ENCODE measurements at places on chromosomes 4 and X.

DNA sequence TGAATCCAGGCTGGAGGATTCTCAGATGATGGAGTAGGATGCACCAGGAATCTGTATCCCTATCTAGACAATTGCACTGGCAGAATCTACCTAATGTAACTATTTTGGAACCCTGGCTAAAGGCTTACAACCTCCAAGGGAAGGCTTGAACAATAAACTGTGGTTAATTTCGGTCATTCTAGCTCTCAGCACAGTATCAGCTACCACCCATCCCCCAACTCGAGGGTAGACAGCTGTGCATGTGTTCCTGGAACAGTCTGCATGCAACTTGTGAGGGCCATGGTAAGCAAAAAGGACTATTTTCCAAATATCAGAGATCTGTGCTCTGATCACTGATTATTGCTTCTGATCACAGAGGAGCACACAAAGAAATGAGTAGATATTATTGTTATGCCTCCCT is 34.0 kb downstream of the ELF2 start:
- no peak for DNase-seq

DNA sequence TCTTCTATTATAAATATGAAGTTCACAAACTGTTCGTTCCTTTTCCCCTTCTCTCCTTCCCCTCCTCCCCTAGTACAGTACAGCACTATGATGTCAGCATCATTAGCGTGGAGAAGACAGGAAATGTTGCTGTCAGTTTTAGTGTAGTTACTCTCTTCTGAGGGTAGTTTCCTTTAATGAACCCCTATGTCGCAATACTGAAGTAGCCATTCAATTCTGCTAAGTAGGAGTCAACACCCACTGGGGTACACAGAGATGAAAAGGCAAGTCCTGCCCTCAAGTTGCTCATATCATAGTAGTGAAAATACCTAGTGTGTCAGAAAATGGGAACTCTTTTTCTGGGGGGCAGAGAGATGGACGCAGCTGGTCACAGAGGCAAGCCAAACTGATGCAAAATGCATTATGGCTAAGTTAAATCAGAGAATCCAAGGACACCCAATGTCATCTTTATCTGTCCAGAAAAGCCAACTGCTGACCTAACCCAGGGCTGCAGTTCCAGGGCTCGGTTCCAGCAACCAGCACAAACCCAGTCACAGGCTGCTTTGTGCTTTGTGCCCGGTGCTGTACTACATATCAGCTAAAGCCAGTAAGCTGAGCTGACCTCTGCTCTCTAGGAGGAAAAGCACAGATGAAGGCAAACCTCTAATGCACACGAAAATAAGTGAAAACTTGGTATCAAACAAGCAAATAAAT is 31.5 kb downstream of the GRIA3 start:
- no peak for DNase-seq

GRCh38 chr4:152525878-152526277 is 10.0 kb downstream of the FBXW7 start:
- DNase-seq: no peak

GRCh38 chrX:119398974-119399771 is at the start of gene SLC25A43:
TSS of gene SLC25A43 (plus strand) at chrX:119399336. CDS start at chrX:119399404, 68 bp downstream.
- no peak for DNase-seq

DNA sequence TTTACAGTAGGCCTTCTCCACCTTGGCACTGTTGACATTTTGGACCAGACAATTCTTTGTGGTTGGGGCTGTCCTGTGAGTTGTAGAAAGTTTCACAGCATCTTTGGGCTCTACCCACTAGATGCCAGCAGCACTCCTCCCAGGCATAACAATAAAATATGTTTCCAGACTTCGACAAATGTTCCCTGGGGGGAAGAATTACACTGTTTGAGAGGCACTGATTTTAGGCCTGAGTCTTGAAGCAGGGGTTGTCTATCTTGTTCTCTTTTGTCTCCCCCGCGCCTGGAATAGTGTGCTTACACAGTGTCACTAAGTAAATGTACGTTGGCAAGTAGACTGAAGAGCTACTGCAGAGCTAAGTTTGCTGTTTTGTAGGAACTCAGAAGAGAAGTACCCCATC is 254.4 kb upstream of the BOD1L1 start:
- no peak for DNase-seq

DNA sequence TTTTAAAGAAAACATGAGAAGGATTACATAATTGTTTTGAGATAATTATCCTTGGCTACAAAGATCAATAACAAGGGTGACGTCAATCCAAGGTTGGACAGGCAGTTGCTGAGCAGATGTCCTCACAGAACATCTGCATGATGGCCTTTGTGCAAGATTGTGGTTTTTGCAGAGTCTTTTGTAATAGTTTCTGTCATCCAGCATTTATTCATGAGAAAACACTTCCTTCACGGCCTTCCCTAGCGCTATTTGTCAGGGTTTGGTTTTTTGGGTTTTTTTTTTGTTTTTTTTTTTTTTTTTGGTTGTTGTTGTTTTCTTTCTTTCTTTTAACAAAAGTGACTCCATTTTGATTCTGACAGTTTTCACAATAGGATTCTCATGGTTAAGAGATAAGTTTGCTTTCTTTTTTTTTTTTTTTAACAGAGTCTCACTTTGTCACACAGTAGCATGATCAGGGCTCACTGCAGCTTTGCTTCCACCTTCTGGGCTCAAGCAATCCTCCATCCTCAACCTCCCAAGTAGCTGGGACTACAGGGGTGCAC is 31.5 kb upstream of the ELF2 start:
- no peak for DNase-seq

- DNase-seq: no peak
Measured at GRCh38 chrX:154000051-154000450, 19.7 kb downstream of the IRAK1 start.

- DNase-seq: no peak
Measured at GRCh38 chrX:15834053-15834452, 20.6 kb downstream of the AP1S2 start.

DNA sequence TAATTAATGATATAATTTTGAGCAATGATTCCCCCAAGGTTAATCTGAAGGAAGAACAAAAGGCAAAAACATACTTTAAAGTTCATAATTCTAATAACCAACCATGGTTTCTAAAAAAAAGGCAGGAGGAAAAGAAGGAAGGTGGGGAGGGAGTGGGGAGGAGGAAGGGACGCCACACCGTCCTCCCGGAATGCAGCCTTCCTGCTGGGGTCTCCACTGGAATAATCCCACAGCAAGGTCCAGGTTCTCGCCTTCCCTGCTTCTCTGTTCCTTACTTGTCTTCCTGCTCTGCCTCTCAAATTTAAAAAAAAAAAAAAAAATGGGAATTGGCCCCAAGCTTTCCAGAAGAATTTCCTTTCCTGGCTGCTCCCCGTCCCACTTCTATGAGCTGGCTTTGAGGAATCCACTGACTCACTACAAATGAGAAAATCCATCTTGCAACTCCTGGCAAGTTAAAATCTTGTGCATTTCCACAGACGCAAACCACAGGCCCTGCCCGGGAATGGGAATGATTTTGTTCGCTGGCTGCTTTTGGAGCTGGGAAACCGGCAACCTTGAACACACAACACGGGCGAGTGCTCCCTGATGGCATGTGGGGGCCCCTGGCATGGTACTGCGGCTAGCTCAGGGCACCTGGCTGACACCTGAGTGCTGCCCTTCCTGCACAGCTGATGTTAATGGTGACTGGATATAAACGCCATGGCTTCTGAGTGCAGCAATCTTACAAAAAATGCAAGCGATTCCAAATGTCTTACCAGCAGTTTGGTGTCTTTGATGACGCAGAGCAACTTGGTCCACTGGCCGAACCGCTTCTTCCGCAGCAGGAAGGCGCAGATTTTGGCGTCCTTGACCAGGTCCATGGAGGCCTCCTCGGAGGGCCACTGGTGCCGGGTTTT is 97.0 kb downstream of the AFAP1 start:
- DNase-seq: no peak

- no peak for DNase-seq
Measured at GRCh38 chrX:143455046-143455445, 62.2 kb downstream of the SPANXN3 start.

- no peak for DNase-seq
Measured at GRCh38 chrX:131577413-131577812, 33.5 kb downstream of the OR13H1 start.

GRCh38 chr4:149183638-149184037 is 632.0 kb downstream of the IQCM start:
- no peak for DNase-seq

GRCh38 chr4:145920205-145920604 is 18.4 kb downstream of the ZNF827 start:
- DNase-seq: no peak

GRCh38 chr4:785332-786073 is 40.4 kb downstream of the CPLX1 start:
- no peak for DNase-seq

DNA sequence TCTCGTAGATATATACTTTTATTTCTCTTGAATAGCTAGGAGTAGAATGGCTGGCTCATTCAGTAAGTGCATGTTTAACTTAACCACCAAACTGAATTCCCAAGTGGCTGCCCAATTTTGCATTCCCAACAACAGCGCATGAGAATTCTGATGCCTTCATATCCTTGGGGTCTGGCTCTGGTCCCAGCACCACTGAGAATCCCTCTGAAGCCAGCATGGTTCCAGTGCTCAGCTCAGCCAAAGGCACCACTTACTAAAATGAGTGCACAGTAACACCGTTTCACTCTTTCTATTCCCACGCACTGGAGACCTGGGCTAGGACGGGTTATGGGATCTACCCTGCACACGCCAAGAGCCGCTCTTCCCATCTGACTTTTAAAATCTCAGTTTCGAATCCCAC is 60.4 kb downstream of the CASP3 start:
- DNase-seq: no peak

- no peak for DNase-seq
Measured at GRCh38 chrX:37783305-37783704, 3.4 kb downstream of the CYBB start.

DNA sequence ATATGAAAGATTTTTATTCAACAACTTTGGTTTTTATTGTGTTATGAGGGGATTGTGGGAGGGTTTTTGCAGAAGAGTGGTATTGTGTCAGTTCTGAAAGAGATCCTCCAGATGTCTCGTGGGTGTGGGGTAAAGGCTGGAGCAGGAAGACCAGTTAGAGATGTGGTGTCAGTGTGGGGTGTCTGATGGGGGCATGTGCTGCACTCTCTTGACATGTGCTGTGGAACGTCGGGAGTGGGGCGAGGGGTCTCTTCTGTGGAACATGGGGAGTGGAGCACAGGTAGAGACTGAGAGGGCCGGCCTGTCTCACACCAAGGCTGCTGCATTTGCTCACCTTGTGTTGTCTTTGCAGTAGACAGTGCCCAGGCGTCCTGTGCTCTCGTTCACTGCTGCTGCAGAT is 37.6 kb downstream of the FAM193A start:
- DNase-seq: no peak

DNA sequence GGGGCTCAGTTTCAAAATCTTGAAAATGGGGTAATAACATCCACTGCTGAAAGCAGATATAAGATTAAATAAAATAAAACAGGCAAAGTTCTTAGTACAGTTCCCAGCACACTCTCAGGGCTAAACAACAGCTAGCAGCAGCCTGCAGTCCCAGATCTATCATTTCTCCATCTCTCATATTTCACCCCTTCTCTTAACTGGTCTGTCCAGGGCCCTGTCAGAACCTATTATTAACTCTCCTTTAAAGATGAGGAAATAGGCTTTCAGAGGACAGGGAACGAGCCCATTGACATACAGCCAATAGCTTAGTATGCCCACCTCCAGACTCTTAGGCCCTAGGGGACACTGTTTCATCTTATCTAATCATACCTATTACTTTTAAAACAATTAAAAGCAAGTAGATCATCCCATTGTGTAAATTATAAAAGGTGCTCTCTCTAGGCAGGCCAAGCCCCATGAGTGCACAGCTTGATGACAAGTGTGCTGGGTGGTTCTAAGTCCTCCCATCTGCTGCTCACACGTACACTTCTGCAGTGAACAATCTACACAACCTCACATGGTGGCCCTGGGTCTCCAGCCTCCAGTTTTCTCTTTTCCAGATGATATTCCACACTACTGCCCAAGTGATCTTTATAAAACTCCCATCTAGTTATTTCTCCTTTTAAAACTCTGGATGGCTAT is 119.0 kb downstream of the APBB2 start:
- no peak for DNase-seq

DNA sequence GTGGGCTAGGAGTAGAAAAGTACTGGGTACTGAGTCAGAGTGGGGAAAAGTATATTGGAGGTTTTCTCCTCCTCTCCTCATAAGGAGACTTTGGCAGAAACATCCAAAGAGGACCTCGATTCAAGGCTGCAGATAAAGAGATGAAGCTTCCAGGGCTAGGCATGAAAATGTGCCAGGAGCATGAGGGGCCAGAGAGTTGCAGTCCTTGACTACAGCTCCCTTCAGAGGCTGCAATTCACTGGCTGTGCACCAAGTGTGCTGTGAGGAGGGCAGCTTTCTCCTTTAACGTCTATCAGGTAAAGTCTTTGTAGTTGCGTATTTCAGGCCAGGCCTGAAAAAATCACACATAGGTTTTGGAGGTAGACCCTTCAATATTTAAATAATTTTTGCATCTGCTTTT is 174.9 kb upstream of the VEGFC start:
- no peak for DNase-seq

GRCh38 chr4:121707344-121707743 is 10.6 kb upstream of the ANXA5 start:
- DNase-seq: no peak

DNA sequence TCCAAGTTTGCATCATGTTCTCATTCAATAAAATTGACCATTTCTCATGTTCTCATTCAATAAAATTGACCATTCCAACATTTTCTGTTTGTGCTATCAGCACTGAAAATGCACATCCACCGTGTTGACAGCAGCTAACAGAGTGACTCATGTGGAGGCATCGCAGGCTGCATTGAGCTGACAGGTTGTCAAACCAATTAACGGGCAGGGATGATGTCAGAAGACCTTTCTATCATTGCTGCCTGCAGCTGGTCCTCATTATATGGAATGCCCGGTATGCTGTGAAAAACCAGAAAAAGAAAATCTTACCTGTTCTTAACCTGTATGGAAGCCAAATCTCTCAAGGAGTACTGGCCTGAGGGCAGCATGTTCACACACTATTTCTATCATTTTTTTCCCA is 202.0 kb downstream of the SMIM20 start:
- no peak for DNase-seq

GRCh38 chr4:110527156-110527555 is 51.2 kb downstream of the ENPEP start:
- DNase-seq: no peak
